ENCODE measurements at places on chromosomes 5 and 9. TPM values are rescaled to one million over a fixed set of nuclear protein-coding genes. Genes with fewer than 3 reads are reported as not detected.

DNA sequence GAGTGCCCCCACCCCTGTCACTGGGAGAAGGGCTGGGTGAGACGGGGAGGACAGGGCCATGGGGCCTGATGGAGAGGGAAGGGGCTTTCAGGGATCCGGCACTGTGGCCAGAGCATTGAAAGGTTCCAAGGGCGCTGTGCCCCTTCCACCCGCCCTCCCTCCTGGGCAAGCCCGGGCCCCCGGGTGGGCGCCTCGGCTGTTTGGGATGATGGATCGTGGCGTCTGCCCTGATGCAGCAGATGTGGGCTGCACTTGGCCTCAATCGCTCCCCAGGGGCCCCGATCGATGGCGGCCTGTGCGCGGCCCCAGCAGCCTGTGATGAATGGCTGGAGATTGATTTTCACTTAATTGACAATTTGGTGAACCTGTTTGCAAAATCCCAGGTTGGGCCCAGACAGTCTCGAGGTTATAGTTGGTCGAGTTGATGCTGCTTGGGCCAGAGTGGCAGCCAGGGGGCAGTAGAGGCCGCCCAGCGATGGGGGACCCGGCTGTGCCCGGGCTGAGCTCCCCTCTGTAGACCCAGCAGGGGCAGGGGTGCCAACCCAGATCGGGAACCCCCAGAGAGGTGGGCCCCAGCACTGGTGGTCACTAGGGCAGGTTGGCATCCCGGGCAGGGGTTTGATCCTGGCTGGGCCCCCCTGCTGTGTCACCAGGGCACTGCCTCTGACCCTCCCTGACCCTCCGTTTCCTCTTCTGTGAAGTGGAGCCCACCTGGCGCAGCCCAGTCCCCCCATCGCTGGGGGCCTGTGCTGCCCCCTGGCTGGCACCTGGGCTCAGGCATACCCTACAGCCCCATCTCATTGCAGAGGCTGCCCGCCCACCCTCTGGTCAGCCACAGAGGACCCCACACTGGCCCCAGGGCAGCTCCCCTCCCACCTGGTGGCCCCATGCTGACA is 34.7 kb downstream of the LHX3 start:
- no peak for DNase-seq
- no peak overlapping the region for H3K27ac ChIP-seq
- no peaks in the 10 kb centered on the region for H3K4me1 ChIP-seq
- no peak overlapping the region for H3K4me3 ChIP-seq

DNA sequence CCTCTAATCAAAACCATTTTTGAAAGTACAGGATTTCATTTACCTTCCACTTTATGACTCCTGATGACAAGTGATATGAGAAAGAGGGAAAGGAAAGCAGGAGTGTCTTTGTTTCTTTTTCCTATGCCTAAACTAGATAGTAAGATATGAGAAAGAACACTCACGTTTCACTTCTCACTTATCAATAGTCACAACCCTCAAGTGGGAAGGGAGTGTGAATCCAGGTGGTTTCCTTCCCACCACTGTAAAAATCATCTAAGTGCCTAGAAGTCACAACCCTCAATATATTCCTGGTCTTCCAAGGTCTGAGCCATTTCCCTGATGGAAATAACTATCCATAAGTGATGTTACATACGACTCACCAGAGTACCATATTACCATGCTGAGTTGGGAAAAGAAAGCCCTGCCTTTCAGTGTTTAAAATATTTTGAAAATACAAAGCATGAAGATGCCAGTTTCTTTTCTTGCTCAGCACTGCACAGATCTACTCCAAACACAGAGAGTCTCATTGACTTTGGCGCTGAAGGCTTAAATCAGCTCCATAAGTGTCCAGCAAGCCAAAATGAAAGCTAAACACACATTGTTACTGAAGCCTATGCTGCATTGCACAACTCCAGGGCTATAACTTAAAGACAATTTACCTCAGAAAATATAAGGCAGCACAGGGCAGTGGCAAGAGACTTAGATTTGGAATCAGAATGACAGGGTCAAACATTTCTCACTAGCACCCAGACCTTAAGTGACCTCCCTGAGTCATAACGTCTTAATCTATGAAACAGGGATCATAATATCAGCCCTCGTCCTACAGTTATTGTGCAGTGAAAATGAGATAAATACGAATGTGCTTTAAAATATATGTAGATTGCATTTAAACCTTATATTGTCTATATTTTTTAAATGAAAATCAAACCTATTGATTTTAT is 301.2 kb downstream of the KIAA0825 start:
- H3K27me3 ChIP-seq, result no peaks in the 10 kb centered on the region
- no peak for DNase-seq
- H3K27ac ChIP-seq, result no peak overlapping the region
- H3K36me3 ChIP-seq, result no peaks in the 10 kb centered on the region
- H3K4me3 ChIP-seq, result no peak overlapping the region
- H3K4me1 ChIP-seq, result no peaks in the 10 kb centered on the region

GRCh38 chr5:79408028-79408427 is 105.9 kb downstream of the HOMER1 start:
- H3K27ac ChIP-seq, result no peak overlapping the region
- H3K36me3 ChIP-seq, result no peaks in the 10 kb centered on the region
- no peak overlapping the region for H3K4me3 ChIP-seq
- no peak for DNase-seq
- H3K4me1 ChIP-seq, result no peaks in the 10 kb centered on the region

DNA sequence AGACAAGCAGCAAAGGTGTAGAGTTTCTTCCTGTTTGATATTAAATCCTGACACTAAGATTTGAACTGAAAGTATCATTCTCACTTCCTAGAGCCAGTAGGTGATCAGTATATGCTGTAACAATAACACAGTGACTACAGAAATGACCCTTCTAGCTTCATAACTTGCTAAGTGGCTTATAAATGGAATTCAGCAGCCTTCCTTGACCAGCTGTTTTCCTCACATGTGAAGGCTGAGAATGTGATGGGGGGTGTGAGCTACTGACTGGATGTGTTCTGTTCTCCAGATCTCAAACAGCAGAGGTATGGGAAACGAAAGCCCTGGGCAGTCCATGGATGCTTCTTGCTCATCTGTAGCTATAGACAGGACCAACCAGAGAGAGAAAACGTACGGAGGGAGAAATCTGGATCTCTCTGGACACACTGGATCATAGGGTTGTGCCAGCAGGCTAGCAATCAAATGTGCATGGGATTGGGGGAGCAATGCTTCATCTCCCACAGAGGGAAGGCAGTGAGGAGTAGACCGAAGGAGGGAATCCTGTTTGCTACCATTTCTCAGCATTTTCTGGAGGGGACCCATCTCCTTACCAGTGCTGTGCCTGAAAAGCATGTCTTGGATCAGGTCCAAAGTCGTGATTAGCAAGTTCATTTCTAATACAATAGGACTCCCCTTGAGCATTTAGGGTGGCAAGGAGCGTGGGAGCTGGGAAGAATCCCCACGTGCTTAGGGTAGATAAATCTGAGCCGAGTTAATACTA is 39.4 kb downstream of the TNFAIP8 start:
- no peak for DNase-seq
- no peaks in the 10 kb centered on the region for H3K27me3 ChIP-seq
- peaks cover 12% of the 10 kb centered on the region for H3K4me1 ChIP-seq
- peaks cover 6% of the 10 kb centered on the region for H3K36me3 ChIP-seq
- H3K27ac ChIP-seq, result no peak overlapping the region

GRCh38 chr5:159786901-159787691 is 129.2 kb upstream of the ADRA1B start:
- H3K27ac ChIP-seq, result peak overlapping the region; percentile 45
- H3K36me3 ChIP-seq, result no peaks in the 10 kb centered on the region
- H3K4me3 ChIP-seq, result no peak overlapping the region
- H3K27me3 ChIP-seq, result no peaks in the 10 kb centered on the region
- H3K4me1 ChIP-seq, result peaks cover 7% of the 10 kb centered on the region

GRCh38 chr9:82192211-82192610 is 203.6 kb downstream of the SPATA31D1 start:
- H3K4me1 ChIP-seq, result no peaks in the 10 kb centered on the region
- H3K36me3 ChIP-seq, result no peaks in the 10 kb centered on the region
- H3K27me3 ChIP-seq, result no peaks in the 10 kb centered on the region

Gene MPDZ
- polyA plus RNA-seq, result 19.5 TPM

Gene TEK
- polyA plus RNA-seq, result 17.7 TPM

Gene SV2C
- 0.29 TPM for polyA plus RNA-seq

Data from heart left ventricle (tissue), 16 donors.